SHP77 treated with DMSO at 0.1 percent for 48 hours (cell line): ENCODE measurements at places on chromosomes 6 and 20.

- no peak for DNase-seq
These were observed 5.9 kb downstream of the MRPS10 start for GRCh38 chr6:42211726-42212125.

GRCh38 chr20:23298926-23299672 is 51.5 kb upstream of the NXT1 start:
- DNase-seq: no peak

DNA sequence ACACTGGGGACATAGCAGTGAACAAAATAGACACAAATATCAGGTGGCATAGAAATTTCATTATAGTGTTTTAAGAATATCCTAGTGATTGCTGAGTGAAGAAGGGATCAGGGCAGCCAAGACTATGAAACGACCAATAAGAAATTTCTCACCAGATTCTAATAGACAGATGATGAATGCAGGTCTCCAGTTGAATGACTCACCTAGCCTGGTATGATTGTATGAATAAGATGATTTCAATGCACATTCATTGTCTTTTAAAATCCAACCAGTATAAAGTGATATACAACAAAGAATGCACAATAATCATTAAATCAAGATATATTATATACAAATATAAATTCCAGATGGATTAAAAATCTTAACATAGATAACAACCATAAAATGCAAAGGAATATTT is 124.5 kb upstream of the TENT5A start:
- DNase-seq: no peak

DNA sequence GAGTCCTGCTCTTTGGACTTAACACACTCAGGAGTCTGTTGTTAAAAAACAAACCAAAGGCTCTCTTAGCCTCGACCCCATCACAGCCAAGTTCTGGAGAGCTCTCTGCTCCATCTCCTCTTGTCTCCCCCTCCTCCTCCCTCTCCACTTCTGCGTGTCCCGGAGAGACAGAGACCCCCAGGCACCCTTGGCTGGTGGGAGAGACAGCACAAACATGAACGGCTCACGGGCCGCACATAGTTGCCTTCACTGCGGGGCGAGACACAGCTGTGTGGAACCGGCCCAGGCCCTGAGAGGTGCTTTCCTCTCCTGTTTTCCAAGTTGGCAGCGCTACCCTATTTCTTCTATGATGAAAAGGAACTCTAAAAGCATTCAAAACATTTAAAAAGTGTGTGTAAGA is 23.3 kb upstream of the MYT1 start:
- no peak for DNase-seq

DNA sequence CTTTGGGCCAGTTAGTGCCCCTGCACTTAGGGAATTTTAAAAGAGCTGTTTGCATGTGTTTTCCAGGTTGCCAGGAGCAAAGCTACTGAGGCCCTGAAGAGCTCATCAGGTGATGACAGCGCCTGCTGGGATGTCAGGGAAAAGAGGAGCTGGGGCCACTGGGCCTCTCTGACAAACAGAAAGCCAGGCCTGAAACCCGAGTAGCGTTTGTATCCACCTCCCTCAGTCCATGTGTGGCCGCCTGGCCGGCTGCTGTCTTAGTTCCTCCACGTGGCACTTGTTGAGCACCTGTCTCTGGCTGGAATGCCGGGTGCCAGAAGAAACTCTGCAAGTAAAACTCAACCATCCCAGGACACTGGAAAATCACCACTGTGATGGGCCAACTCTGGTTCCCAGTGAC is 601.2 kb downstream of the CDH26 start:
- peak; percentile 24 for DNase-seq

- DNase-seq: no peak
These were observed 40.4 kb downstream of the TTI1 start for GRCh38 chr20:37992802-37993409.
